ENCODE measurements at places on chromosomes 5 and 9. TPM values are rescaled to one million over a fixed set of nuclear protein-coding genes. Genes with fewer than 3 reads are reported as not detected.

DNA sequence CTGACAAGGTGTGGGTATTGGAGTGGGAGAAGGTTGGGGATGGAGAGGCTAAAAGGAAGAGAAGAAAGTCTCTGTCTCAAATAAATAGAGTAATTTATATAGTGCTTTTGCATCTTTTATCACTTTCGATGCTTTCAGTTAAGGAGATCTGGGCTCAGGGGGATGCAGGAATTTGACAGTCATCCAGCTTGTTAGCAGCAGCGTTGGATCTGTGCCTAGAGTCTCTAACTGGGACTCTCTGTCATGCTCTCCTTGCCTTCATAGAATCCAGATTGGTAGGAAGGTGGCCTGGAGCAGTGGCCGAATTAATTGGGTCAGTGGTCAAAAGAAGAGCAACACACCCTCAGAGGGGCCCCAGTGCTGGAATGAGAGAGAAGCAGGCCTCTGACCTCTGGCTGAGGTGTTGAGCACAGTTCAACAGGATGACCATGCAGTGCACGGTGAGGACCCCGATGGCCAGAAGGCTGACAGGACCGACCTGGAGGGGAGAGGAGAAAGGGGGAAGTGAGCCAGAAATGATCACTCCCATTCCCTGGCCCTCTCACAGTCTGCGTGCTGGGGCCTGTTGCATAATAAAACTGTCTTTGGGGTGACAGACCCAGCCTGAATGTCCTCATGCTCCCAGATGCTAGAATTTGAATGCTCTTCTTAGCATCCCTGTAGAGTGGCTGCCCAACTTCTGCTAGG is 7.6 kb downstream of the SLC36A3 start:
- no peak for DNase-seq

DNA sequence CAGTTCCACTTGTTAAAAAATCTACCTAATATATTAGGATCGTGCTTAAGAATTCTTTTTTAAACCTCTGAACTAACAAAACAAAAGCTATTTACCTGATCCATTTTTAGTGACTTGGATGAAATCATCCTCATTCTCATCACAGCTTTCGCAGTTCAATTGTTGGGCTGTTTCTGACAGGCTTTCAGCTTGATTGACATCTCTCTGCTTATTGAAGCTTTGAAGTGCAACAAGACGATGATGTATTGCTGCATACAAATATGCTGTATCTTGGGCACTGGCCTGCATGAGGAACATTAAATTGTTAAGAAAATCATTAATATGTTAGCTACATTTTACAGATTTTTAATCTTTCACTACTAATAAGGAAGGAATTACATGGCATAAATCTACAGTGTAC is 9.5 kb upstream of the NADK2 start:
- no peak for DNase-seq

GRCh38 chr5:174100490-174100889 is 55.0 kb downstream of the NSG2 start:
- DNase-seq, result no peak

- no peak for DNase-seq
These were observed 12.8 kb upstream of the MGAT1 start for GRCh38 chr5:180815293-180815917.

The SLC34A3 gene
- 5.2 TPM for polyA plus RNA-seq

The NREP gene
- polyA plus RNA-seq, result 861 TPM

Data from right renal cortex interstitium (tissue), 3 donors.